AG10803 (cell line): ENCODE measurements at places on chromosomes 7 and 10.

DNA sequence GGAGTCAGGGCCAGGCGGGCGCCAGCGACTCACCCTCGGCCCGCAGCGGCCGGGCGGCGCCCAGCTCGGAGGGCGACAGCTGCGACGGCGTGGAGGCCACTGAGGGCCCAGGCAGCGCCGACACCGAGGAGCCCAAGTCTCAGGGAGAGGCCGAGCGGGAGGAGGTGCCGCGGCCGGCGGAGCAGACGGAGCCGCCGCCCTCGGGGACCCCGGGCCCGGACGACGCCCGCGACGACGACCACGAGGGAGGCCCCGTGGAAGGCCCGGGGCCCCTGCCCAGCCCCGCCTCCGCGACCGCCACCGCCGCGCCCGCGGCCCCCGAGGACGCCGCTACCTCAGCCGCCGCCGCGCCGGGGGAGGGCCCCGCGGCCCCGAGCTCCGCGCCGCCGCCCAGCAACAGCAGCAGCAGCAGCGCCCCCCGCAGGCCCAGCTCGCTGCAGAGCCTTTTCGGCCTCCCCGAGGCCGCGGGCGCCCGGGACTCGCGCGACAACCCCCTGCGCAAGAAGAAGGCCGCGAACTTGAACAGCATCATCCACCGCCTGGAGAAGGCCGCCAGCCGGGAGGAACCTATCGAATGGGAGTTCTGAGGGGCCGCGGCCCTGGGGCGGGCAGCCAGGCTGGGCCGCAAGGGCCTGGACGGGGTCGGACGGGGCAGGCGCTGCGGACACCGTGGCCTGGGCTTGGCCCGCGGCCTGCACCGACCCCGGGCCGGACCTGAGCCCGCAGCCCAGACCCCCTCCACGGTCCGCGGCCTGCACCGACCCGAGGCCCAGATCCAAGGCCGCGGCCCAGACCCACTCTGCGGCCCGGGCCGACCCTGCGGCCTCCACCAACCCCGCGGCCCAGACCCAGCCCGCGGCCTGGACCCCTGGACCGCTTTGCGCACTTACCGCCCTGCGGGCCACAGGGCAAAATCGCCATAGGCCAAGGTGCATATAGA, 37.9 kb upstream of the SH2B2 start:
- DNase-seq, result no peak

- no peak for DNase-seq
Measured at GRCh38 chr7:106313966-106314365, 29.2 kb upstream of the NAMPT start.

- no peak for DNase-seq
Measured at GRCh38 chr10:18414061-18414460, 237.3 kb downstream of the NSUN6 start.

- no peak for DNase-seq
Measured at GRCh38 chr10:9018195-9019173, 964.0 kb downstream of the GATA3 start.

GRCh38 chr10:97771055-97771891, 526 bp downstream of the SFRP5 start:
- peak; percentile 11 for DNase-seq
